ENCODE measurements at places on chromosomes 2 and 18. TPM values are rescaled to one million over a fixed set of nuclear protein-coding genes. Genes with fewer than 3 reads are reported as not detected.

GRCh38 chr2:28165087-28165635, 227.5 kb upstream of the FOSL2 start:
- no peak for DNase-seq

GRCh38 chr2:71306762-71307161, 24.8 kb upstream of the ZNF638 start:
- no peak for DNase-seq

DNA sequence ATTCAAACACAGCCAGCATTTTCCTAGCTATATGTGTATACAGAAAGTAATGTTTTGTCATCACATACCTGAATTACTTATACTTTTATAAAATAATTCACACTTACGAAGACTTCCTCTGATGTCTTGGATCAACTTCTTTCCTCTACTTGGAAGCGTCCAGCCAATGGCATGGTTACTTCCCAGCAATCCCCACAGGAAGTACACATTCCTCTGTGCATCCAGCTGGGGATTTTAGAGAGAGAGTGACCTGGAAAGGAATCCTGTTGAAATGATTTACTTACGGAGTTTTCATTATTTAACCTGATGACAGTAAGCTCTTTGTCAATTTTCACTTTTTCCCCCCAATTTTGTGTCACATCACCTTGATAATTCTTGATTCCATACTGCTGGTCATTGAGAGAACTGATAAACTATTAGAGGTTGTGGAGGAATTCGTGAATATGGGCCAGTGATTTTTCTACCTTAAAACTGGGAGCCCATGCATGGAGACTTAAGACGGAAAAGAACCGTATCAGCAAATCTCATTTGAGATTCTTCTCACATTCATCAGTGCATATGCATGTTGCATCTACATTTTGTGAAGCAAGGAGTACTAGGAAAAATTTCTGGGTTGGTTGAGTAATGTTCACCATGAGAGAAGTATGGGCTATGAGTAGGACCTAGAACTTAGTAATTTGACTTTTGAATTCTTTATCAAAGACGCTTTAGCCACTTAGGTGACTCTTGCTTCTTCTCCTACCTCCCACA, 9.0 kb upstream of the IL18R1 start:
- DNase-seq, result no peak

GRCh38 chr2:174125090-174125489, 123.2 kb downstream of the OLA1 start:
- no peak for DNase-seq

GRCh38 chr2:133666621-133667020, 98.4 kb upstream of the NCKAP5 start:
- no peak for DNase-seq

DNA sequence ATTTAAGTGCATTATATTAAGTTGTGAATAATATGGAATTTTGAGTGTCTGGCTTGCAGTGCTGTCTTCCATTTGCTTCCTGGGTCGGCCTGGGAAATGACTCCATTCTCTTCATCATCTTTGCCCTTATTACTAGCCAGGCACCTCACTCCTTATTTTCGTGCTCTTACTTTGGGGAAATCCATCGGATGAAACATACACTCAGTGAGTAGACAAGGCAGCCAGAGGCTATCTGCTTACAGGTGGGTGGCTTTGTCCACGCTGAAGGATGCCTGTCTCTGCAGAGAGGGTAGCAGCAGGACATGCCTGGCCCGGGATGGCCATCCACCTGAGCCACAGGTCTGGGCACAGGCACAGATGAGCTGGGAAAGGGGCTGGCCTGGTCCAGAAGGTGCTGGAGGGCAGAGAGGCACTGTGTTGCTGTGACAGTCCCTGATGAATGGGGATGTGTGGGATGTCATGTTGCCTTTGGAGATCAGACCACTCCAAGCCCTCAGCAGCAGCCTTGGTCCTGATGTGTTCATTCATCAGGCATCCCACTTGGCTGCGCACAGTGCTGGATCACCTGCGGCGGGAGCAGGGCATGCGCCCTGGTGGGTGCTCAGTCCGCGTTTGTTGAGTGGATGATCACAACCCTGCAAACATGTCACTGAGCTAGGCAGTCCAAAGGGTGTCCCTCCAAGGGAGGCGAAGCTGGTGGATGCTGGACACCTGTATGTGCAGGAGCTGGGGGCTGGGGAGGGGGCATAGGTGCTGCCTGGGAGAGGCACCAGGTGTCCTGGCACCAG, 236.0 kb downstream of the LDLRAD4 start:
- DNase-seq, result no peak

- DNase-seq, result no peak
These were observed 183.5 kb upstream of the ZNF521 start for GRCh38 chr18:25535495-25535894.

DNA sequence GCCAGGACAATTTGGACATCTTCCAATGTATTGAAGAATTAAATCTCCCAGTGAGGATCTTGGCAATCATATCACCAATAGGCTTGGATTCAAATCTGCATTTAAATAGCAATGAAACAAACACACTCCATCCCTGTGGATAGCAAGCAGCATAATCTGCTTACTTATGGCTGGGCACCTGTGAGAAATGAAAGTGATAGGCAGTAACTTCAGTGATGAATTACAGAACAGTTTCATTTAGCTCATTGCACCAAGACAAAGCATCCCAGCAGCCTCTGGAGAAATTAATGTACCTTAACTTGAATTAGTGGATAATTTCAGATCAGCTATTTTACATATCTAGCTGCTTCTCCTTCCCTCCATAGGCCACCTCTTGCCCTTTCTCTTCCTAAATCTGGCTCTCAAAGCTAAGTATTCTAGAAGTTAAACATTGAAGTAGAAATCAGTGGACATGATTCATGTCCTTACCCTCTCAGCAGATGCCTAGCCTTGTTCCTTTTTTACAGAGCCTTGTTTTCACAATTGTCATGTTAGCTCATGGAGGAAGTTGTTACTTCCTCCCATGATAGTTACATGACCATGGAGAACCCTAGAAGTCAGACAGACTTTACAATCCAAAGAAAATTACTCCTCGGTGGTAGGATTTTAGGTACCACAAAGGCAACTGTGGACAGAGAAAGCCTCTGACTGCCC, 88.5 kb upstream of the TACR1 start:
- no peak for DNase-seq

DNA sequence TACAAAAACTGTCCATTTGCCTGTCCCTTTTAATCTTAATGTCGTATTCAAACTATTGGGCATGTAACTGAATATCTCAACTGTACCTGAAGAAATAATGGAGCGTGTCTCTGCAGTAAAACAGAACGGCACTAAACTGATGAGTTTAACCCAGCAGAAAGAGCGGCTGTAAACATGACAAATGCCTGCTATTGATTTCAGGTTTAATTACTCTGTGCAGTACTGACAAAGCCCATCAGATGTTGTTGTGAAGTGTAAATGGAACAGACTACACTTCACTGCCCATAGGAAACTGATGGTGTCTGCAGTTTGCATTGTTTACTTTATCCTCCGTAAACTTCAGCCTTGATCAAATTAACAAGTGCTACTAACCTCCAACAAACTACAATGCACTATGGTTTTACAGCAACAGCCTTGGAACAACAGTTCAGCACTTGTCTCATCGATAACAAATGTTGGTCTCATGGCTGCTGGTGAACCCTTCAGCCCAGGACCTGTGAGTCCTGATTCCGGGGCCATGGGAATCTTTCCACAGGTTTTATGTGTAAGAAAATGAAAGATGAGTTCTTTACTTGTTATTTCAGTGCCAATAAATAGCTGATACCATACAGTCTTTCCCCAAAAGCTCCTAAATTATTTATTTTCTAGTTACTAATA, 316.5 kb downstream of the CCDC178 start:
- no peak for DNase-seq

GRCh38 chr18:44927127-44927849, 246.6 kb downstream of the SETBP1 start:
- no peak for DNase-seq

DNA sequence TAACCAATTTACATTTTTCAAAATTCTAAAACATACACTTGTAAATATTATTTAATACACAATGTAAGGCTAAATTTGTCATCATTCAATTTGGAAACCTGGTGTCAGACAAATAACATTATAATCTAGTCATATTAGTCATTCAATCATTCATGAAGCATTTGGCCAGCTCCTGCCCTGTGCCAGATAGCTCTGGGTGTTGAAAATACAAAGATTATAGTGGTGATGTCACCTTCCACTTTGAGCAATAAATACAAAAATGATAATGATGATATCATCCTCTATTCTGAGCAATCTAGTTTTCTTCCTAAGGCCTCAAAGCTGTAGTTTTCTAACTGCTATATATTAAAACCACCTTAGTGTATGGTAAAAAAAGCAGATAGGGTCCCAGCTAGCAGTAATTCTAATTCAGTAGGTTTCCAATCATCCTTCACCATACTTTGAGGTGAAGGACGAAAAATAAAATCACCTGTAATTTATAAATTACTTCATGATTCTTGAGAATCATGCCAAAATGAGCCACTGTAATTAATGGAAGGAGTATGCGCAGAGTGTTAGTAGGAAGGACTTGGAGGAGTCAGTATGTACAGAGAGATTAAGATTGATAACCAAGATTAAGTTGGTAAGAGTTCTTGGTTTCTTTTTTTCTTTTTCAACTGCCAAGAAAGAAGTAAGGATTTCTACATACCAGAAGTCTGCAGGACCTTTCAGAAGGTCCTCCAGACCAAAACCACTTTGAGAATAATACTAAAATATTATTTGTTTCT, 23.2 kb downstream of the MEMO1 start:
- DNase-seq, result no peak

DNA sequence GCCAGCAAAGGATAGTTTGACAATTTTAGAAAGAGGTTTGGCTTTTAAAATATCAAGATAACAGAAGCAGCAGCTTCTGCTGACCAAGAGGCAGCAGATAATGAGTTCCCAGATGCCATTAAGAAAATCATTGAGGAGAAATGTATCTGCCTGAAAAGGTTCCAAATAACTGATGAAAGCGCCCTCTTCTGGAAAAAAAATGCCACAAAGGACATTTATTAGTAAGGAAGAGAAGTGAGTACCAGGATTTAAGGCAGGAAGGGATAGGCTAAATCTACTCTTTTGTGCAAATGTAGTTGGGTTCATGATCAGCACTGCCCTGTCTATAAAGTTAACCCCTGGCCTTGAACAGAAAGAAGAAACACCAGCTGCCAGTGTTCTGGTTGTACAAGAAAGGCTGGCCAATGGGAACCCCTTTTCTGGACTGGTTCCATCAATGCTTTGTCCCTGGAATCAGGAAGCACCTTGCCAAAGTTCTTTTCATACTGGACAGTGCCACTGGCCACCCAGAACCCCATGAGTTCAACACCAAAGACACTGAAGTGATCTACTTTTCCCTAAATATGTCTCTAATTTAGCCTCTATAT, 40.6 kb downstream of the DHX57 start:
- no peak for DNase-seq

DNA sequence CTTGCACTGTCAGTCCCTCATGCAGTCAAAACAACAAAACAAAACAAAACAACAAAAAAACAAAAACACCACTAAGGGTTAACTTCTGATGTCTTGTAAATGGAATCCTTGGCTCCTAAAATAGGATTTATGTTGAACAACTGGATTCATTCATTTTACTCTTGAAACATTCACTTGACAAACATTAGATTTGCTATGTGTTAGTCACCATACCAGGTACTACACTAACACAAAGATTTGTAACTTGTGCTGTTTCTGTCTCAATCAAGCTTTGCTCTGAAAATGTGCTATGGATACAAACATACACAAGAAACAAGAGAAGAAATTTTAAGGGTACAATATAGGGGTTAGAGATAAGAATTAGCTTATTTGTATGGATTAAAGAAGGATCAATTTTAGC, 812.8 kb downstream of the LRP1B start:
- DNase-seq, result no peak

DNA sequence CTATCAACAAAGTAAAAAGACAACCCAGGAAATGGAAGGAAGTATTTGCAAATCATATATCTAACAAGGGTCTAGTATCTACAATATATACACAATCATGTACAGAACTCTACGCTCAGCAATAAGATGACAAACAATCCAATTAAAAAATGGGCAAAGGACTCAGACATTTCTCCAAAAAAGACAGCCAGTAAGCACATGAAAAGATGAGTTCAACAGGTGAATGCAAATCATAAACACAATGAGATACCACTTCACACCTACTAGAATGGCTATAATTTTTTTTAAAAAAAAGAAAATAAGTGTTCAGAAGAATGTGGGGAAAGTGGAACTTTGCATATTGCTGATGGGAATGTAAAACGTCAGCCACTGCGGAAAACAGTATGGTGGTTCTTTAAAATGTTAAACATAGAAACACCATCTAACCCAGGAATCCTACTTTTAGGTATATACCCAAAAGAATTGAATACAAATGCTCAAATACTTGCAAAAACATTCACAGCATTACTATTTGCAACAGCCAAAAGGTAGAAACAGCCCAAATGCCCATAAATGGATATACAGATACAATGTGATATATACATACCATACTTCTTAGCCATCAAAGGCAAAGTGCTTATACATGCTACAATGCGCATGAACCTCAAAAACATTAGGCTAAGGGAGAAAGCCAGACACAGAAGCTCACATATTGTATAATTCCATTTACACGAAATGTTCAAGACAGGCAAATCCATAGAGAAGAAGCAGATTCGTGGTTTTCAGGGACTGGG, 121.2 kb downstream of the CABYR start:
- DNase-seq, result no peak

DNA sequence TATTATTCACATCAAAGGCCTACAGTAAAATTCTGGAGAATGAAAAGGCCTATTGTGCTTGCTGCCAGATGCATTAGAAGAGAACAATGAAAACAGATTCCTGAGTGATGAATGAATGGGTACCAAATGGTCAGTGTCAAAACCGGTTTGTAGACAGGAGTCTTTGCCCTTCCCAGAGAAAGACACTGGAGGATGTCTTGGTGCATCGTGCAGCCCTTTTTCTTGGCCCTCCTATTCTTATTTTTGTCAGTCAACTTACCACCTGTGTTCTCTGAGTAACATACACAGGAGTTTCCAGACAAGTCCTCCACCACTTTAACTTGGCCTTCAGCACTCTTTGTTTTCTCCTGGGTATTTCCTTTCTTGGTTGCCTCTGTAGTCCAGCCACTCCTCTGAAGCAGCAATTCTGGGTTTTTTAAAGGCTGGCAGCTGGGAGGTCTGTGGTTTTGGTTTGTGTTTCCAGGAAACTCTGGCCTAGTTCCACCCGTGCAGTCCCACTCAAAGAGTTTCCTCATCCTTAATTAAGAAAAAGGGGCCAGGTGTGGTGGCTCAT, 29.4 kb downstream of the PSTPIP2 start:
- DNase-seq, result no peak

DNA sequence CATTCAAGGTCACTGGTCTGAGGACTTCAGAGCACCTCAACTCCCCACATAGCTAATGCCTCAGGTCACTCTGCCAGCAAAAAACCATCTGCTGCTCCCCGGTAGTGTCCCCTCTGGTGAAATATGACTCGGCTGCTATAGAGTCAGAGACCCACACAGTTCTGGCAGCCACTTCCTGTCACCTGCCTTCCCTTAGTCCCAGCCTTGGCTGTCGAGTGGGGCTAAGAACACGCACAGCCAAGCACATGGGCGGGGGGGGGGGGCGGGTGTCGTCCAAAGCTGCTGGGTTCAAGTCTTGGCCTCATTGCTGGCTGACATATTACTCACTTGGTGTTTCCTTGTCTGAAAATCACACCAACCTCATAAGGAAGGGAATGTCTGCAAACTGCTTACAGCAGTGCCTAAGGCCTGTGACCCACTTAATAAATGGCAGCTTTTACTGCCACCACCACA, 37.5 kb downstream of the POLR1A start:
- DNase-seq, result peak; percentile 6

The HOXD10 gene
- total RNA-seq, result 1.7 TPM

The AOX1 gene
- total RNA-seq, result 220 TPM

The STPG4 gene
- not detected for total RNA-seq

The NEB gene
- 0.64 TPM for total RNA-seq

The LIMS4 gene
- total RNA-seq, result 4.9 TPM

The WDR54 gene
- total RNA-seq, result 4.6 TPM

The ONECUT2 gene
- total RNA-seq, result 0.32 TPM

Measured in mesenteric fat pad (tissue), 1 donor.